ENCODE measurements at places on chromosomes 11 and 22.

GRCh38 chr11:123754101-123754568 lies at the start of gene OR6X1:
TSS of gene OR6X1 (minus strand) at chr11:123754518. CDS start at chr11:123754518, 0 bp downstream.
- DNase-seq: no peak

- DNase-seq: no peak
Observed at GRCh38 chr11:121967131-121967704, 148.8 kb downstream of the BLID start.

GRCh38 chr11:5655474-5655873 lies 29.4 kb downstream of the TRIM5 start:
- DNase-seq: no peak

GRCh38 chr11:36657610-36658267 lies 59.7 kb upstream of the RAG2 start:
- DNase-seq: no peak

GRCh38 chr11:1982873-1983600 lies 14.6 kb downstream of the H19 start:
- DNase-seq: no peak

GRCh38 chr22:43360576-43360975 lies 17.4 kb upstream of the SCUBE1 start:
- no peak for DNase-seq

- no peak for DNase-seq
Observed at GRCh38 chr11:19232910-19233503, 7.7 kb downstream of the E2F8 start.

All from CD4-positive, alpha-beta T cell treated with Interleukin-17A for 1 hour (primary cell).